ENCODE measurements at places on chromosomes 7 and 10.

DNA sequence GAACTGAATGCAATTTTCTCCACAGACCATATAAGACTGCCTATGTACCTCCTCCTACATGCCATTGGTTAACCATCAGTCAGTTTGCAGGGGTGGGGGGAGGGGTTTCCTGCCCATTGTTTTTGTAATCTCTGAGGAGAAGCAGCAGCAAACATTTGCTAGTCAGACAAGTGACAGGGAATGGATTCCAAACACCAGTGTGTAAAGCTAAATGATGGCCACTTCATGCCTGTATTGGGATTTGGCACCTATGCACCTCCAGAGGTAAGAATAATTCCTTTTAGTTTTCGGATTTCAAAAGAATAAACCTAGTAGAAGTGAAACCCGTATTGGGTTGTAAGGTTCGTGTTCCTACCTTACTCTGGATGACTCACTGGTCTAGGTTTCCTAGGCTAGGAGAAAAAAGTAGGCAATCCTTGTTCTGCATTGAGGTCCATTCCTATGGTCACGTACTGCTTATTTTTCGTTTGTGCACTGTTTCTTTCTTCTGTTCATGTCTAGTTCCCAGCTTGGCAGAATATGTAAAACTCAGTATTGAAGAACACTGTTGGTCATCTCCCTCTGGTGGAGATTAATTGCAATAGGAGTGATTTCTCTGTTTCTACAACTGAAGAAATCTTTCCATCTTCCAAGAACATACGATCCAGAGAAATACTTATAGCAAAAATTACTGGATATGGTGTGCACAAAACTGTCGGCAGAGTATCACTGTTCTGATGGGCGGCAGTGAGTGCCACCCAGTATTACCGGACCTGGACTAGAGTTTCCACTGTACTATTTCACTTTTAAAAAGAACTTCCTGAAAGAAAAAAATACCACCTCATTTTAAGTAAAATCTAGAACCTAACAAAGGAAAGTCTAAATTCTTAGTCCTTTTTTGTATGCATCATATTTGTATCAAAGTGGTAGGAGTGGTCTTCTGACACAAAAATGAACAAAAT, at the start of gene AKR1C3:
Gene AKR1C3 (plus strand): TSS at position 150 of the 941 bp plus-strand sequence. CDS start 31 bp downstream, at position 181.
- peak; percentile 35 for DNase-seq

DNA sequence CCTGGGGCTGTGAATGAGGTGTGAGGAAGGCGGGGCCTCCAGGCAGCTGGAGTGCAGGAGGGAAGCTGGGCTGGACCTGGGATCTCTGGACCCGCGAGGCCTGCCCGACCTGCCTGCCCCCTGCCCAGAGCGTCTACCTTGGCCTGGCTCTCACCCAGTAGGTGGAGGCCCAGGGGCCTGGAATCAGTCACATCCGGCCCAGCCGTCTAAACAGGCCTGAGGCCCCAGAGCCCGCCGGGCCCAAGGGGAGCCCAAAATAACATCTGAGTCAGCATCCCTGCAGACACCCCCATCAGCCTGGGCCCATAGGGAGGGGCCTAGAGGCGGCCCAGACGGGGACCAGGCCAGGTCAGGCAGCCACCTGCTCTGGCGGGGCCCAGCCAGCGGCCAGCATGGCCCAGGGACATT, 15.1 kb upstream of the ELN start:
- no peak for DNase-seq

DNA sequence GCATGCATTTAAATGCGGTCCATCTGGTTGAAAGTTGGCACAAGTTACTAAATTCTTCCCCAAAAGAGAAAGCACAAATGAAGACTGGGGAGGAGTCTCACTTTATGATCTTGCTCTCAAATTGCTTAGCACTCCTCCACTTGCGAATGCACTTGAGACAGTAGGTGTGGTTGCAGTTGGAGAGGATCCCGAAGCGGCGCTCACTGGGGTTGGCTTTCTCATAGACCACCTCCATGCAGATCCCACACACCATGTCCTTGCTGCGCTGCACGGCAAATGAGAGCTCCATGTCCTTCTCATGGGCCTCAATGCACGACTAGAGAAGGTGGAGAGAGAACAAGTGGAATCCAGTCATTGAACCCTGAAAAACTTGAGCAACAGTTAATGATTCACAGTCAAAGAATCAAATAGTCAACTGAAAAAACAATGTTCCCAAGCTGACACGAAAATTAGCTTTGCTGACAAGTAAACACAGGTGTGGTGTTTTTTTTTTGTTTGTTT, 22.7 kb downstream of the MKRN1 start:
- DNase-seq: no peak

DNA sequence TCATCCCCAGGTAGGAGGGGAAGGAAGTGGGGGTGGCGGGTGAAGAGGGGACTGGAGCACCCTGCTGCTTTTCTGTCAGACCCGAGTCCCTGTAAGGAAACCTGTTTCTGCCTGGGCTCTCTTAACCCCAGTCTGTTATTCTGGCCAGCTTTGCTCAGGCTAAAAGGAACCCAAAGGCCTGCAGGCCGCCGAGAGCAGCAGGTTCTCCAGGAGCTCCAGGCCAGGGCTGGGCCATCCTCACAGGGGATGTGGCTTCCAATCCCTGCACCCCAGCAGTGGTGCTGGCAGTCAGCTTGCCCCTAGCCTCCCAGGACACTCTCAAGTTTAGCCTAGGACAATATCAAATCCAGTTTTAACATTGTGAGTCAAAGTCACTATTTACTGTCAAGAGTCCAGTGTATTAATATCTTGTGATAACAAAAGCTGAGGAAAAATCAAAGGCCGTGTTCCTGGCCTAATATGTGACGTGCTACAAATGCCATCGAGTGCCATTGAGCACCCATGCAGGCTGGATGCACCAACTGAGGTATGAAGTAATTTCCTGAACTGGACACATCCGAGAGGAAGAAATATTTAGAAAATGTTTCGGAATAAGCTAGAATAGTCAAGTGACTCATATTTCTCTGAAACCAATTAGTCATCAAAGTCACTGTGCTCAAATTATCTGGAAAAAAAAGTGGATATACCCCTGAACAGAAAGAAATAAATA, 7.0 kb downstream of the PKD1L1 start:
- DNase-seq: peak; percentile 94

DNA sequence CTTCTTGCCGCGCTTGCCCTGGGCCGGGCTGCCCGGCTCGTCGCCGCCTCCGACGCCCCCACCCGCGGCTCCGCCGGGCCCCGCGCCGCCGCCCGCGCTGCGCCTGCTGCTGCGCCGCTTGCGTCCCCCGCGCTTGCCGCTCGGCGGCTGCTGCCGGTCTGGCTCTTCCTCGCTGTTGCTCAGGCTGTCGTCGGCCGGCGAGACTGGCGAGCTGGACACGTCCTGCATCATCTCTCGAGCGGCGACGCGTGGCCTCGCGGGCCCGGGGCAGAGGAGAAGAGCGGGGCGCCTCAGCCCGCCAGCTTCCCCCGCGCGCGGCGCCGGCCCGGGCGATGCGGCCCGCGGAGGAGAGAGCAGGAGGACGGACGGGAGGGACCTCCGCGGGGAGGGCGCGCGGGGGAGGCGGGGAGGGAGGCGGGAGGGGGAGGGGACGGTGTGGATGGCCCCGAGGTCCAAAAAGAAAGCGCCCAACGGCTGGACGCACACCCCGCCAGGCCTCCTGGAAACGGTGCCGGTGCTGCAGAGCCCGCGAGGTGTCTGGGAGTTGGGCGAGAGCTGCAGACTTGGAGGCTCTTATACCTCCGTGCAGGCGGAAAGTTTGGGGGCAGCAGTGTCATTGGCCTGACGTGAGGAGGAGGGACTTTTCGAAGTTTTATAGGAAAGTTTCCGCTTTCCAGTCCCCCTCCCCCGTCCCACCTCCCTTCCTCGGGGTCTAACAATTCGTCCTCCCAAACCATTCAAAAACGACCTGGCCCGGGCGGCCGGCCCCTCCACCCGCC, at the start of gene TWIST1:
Gene TWIST1 (minus strand): TSS at position 546 of the 779 bp plus-strand sequence. CDS start 315 bp downstream, at position 231.
- DNase-seq: no peak

GRCh38 chr7:129605960-129606614, 5.4 kb upstream of the NRF1 start:
- DNase-seq: no peak

- no peak for DNase-seq
Measured at GRCh38 chr10:5951721-5952407, 25.5 kb downstream of the IL15RA start.

Measured in kidney capillary endothelial cell (primary cell).